ENCODE measurements at places on chromosomes 5 and 9.

- ATAC-seq, result no peak
Observed at GRCh38 chr5:109649318-109649717, 40.4 kb upstream of the MAN2A1 start.

DNA sequence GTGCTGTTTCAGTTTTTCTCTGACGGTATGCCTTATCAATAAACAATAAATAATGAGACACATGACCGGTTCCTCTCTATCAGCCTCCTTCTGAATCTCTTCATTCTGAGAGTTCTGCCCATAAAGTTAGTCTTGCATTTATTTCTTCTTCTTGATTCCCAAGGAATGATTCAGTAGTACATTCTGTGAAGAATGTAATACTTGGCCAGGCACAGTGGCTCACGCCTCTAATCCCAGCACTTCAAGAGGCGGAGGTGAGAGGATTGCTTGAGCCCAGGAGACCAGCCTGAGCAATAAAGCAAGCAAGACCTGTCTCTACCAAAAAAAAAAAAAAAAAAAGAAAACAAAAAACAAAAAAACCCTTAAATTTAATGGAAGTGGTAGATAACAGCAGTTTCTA, 53.9 kb downstream of the PAM start:
- peak; percentile 67 for ATAC-seq

DNA sequence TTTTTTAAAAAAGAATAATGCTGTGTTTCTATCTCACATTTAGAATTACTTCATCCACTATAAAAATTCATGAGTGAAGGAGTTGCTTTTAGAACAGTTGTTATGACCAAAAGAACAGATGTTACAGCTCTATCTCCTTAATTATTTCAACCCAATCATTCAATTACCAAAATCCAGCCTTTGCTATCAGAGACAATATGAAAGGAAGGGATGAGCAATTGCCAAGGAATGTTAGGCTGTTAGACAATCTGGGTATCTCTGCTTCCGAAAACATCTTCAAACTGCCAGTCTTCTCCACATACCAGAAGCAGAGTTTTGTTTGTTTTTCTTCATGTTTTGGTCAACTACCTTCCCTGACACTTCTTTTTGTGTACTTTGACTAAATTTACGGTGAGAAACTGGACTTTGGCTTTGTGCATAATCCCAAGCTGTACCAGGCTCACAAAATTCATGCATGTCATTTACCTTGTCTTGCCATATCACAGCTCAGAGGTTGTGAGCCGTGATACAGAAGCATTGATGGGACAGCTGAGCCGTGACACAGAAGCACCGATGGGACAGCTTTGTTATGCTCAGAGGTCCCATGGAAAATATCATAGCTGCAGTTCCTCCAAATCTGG, 405.5 kb downstream of the KIF4B start:
- no peak for ATAC-seq

GRCh38 chr5:10145923-10146401, 103.7 kb downstream of the ATPSCKMT start:
- ATAC-seq, result no peak

DNA sequence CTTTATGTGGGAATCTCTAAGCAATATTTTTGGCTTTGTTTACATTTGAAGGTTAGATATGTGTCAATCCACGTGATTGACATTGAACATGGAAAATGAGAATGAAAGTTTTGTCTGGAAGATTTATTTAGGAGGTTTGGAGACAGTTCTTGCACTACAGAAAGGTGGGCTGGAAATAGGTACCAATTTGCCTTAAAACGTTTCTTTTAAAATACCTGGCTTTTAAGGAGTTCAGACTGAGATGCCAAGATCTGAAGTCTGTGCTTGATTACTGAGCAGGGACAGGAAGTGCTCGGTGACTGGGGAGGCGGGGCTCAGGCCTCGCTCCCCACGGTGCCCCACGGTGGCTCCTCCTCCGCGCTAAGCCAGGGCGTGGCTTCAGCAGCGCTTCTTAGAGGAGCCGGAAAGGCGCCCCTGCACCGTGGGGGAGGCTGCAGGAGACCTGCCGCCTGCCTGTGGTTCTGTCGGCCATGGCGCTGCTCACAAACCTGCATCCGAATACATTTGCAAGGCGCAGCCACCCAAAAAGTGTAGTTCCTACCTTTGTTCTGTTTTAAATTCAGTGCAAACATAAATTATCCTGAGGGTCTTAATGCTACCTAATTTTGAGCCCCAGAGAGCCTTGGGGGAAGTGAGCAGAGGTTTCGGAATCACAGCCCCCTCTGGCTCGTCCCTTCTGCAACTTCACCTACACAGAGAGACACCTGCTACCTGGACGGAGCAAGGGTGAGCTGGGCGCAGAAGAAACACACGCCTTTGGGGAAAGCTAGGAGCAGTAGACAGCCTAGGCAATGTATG, 49.2 kb downstream of the USP20 start:
- peak; percentile 81 for ATAC-seq

DNA sequence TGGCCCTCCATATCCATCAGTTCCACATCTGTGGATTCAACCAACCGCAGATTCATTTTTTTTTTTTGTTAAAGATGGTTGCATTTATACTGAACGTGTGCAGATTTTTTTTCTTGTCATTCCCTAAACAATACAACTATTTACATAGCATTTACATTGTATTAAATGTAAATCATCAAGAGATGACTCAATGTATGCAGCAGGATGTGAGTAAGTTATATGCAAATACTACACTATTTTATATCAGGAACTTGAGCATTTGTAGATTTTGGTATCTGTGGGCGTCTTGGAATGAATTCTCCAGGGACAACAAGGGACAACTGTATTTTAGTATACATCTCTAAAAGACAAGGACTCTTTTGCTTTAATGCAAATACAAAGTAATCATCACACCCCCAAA, 299.2 kb upstream of the ZNF608 start:
- no peak for ATAC-seq

DNA sequence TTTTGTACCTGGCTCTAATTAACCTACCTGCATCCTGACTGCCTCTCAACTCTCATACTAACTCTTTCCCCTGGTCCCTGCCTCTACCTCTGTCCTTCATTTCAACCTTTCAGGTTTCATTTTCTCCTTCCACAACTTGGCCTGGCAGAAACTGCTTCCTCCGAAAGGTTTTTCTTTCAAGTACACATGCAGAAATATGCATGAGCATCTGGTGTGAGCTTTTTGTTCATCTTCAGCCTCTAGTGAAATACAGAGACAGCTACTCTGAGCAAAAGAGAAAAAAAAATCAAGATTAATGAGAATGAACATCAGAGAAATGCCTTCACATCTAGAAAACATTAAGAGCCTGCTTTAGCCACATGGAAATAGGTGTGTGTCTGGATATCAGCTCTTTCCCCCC, 297.9 kb upstream of the PCSK5 start:
- no peak for ATAC-seq

DNA sequence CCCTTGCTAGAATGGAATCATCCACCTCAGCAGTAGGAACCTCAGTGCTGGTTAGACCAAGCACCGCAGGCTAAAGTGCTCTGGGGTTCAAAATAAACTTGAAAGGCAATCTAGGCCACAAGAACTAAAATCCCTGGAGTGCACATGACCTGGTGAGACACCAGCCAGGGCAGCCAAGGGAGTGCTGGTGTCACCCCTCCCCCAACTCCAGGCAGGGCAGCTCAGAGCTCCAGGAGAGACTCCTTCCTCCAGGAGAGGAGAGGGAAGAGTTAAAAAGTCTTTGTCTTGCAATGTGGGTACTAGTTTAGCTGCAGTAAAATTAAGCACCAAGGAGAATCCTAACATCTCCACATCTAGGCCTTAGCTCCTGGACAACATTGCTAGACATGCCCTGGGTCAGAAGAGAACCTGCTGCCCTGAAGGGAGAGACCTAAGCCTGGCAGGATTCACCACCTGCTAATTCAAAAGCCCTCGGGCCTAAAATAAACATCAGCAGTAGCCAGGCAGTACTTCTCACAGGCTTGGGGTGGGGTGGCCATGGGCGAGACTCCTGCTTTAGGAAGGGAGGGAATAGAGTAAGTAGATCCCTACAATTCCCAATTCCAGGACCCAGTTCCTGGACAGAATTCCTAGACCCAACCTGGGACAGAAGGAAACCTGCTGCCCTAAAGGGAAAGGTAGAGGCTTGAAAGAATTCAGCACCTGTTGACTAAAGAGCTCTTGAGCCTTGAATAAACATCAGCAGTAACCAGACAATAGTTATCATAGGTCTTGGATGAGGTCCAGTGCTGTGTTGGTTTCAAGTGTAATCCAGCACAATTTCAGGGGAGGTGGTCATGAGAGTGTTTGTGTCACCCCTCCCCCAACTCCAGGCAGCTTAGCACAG, 25.8 kb downstream of the UGT3A2 start:
- no peak for ATAC-seq

DNA sequence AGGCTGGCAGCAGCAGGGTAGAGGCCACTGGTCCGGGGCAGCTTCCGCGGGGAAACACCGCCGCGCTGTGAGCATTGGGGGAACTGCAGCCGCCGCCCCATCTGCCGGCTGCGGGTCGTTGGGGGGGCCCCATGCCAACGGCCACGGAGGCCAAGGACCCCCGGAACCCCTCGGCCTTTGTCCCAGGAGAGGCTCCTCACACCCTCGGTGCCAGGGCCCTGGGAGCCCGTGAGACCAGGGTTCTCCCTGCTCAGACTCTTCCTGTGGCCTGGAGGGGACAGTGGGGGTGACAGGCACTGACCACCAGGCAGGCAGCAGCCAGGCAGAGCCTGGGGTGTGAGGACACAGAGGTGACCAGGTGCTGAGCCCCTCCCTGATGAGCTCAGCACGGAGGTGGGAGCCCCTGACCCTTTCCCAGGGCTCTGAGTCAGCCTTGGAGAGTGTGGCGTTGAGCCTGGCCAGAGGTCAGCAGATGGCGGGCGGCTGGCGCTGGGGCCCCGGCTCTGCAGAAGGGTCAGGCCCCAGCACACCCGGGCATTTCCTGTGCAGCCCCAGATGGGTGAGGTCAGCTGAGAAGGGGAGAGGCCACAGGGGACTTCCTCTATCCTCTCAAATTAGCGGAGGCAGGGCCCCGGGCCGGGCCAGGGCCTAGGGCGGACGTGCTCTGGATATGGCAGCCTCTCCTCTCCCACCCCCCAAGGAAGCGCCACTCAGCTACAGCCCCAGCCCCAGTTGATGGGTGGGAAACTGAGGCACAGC, 17.9 kb upstream of the EGFL7 start:
- peak; percentile 77 for ATAC-seq

DNA sequence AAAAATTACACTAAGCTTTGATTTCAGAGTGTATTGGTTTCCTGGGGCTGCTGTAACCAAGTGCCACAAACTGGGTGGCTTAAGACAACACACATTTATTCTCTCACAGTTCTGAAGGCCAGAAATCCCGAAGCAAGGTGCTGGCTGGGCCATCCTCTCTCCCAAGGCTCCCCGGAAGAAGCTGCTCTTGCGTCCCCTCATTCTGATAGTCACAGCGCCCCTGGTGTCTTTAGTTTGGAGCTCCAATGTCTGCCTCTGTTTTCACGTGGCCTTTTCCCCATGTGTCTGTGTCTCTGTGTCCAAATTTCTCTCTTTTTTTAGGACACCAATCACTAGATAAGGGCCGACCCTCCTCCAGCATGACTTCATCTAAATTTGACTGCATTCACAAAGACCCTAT, 56.7 kb downstream of the ROPN1L start:
- ATAC-seq, result no peak

DNA sequence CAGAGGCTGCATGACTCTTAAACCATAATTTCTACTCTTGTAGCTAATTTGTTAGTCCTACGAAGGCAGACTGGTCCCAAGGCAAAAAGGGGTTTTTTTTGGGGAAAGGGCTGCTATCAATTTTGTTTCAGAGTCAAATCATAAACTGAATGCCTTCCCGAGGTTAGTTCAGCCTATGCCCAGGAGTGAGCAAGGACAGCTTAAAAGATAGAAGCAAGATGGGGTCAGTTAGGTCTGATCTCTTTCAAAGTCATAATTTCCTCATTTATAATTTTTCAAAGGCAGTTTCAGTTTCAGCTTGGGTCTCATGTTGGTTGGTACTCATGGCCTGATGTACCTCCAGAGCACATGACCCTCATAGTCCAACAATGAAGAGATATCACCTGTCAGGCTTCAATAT, 7.9 kb upstream of the RXFP3 start:
- ATAC-seq, result no peak
